ENCODE measurements at places on chromosomes 11 and 22.

- no peak for DNase-seq
These were observed 5.9 kb upstream of the AMOTL1 start for GRCh38 chr11:94762208-94762607.

GRCh38 chr22:34102633-34103032 is 182.4 kb upstream of the LARGE1 start:
- DNase-seq, result no peak

DNA sequence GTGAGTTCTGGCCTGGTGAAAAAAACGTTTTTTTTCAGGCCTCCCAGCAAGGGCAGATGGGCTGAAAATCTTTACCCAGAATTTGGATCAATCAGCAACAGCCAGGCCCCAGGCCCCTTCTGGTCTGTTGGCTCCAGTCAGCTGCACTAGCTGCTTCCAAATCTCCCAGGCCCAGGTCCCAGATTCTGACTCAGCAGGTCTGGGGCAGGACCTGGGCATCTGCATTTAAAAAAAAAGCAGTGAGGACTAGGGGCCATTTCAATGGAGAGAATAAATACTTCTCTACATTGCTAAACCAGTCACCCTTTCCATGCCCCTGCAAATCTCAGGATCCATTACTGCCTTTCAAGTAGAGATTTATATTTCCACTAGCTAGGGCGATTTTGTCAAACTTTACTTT is 4.3 kb downstream of the SLC15A3 start:
- DNase-seq, result no peak

DNA sequence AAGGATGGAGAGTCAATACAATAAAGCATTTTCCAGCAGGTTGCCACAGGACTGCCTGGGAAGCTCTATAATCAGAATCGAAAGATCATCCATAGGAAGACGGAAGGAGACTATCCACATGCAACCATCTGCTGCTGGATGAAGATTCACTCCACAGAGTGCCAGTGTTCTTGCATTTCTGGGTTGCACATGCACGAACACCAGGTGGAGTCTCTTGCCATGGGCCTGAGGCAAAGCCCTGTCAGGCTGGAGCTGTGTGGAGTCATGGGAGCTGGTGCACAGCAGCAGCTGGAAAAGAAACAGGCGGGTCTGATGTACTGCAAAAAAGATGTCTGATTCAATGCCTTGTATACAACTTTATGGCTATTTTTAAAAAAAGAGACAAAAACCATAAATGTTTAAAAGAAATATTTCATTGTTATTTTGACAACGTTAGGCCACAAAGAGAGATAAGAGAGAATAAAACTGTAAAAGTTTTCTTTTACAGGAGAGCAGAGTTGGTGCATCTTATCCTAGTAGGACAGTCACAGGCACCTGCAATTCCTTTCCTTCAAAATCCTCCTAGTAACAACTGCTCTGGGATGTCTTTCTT is 12.9 kb upstream of the FAT3 start:
- DNase-seq, result no peak

DNA sequence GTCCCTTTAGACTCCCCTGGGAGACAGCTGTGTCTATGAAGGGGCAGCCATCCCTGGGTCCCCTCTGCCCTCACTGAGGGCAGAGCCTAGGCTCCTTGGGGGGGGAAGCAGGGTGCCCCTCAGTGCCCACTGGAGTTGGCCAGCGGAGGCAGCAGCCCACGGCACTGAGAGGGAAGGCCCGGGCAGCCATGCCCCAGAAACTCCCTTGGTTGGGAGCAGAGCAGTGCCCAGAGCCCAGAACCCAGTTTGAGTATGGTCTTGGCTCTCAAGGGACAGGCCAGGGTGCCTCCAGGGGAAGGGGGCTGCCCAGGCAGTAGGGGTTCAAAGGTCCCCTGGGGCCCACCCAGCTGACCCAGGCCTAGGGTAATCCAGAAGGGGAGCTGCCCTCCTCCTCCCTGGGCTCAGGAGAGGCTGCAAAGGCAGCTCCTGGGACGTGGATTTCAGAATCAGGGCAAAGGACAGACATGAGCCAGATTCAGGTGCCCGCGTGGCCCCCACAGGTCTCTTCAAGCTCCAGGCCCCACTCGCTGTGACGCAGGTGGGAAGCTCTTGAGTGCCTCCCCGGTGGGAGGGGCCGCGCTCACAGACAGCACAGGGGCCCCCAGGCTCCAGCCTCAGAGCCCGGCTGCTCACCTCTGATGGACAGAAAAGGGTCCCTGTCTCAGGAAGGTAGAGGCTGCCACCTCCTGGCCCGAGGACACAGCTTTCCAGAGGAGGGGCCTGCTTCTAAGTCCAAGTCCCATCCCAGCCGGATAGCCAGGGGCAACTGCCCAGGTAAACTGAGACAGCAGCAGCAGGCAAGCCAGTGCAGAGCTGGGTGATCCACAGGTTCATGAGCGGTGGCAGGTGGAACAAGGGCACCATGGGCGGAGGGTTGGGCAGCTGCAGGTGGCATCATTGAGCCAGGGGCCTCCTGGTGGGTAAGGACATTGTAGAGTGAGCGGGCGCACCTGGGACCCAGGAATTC is 2.6 kb downstream of the C11orf21 start:
- no peak for DNase-seq

- no peak for DNase-seq
These were observed 2.0 kb downstream of the DAGLA start for GRCh38 chr11:61682093-61682732.

DNA sequence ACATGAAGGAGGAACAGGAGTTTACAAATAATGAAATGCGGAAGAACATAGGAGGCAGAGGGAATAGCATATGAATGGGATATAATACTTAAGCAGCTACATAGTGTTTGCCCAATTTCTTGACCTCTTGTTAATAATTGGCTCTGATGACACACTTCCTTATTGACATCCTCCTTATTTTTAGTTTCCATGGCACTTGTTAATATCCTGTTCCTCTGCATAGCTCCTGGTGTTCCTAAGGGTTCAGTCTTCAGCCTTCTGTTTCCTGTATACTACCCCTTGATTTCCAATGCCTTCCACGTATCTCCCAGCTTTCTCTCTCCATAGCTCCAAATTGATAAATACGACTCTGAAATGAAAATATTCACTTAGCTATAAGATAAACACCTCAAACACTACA is 663.8 kb upstream of the API5 start:
- no peak for DNase-seq

GRCh38 chr22:27540656-27541396 is 260.7 kb downstream of the MN1 start:
- DNase-seq, result no peak

GRCh38 chr11:76974179-76974891 is 59.9 kb upstream of the B3GNT6 start:
- no peak for DNase-seq

- DNase-seq, result no peak
These were observed 558.5 kb downstream of the MIAT start for GRCh38 chr22:27215871-27216270.

GRCh38 chr11:64661146-64661545 is 61.9 kb downstream of the NRXN2 start:
- no peak for DNase-seq

DNA sequence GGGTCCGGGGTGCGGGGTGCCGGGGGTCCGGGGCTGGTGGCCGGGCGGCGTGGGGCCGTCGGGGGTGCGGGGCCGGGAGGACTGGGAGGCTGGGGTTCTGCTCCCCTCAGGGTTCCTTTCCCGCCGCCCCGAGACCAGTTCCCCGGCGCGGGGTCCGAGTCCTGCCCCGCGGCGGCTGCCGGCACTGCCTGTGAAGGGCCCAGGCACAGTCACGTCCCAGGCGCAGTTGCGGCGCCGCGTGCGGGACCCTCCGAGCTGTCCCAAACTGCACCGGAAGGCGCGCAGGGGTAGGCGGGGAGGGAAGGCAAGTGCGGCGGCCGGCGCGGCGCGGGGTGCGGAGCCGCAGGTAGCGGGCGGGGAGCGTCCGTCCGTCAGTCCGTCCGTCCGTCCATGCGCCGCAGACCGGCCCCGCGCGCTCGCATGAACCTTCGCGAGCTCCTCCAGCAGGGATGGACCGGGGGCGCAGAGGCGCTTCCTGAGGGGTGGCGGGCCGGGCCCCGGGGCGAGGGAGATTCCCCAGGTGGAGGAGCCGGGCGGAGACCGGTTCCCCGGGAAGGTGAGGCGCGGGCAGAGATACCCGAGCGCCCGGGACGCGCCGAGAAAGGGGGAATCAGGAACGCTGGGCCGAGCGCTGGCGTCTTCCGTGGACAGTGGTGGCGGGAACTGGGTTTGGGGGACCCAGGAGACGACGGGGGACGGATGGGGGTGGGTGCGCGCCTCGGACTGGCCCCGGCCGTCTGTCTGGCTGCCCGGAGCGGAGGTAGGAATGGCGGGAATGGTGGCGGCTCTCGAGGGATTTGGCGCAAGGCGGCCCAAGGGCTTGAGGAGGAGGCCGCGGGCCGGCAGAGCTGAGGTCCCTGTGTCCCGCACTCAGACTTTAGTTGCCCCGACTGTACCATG is 3.1 kb upstream of the ADORA2A start:
- no peak for DNase-seq

DNA sequence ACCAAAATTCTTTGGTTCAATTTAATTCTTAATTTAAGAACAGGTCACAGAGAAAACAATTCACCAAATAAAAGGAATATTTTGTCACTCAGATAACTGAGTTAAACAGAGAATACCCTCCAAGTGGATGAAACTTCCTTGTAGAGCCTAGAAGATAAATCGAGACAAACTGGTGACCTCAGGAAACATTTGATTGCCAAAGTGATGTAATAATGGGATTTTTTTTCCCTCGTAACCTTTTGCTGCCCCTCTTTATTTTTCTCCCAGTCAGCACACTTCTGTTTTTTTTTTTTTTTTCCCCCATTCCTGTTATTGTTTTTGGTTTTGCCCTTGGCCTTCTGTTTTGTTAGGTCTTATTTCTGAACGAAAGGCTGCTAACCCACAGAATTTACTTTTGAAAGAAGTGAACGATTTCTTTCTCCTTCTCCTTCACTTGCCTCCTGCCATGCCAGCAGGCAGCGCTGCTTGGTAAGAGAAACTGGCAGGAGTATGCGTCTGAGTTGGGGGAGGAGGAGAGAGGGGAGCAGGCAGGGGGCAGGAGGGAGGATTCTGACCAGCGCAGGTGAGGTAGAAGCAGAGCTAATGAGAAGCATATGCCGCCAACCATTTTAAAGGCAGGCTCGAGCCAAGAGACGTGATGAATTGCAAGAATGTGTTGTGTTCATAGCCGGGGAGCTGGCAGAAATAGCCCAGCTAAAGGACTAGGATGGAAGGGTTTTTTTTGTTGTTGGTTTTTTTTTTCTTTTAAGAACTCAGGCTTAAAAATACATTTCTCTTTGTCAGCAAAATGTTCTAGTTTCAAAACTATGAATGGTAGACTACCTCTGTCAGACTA is 121.9 kb upstream of the MTMR2 start:
- DNase-seq, result no peak

GRCh38 chr22:33209930-33210784 is 152.0 kb upstream of the SYN3 start:
- DNase-seq, result peak; percentile 44

- no peak for DNase-seq
These were observed 392.3 kb upstream of the ARHGAP42 start for GRCh38 chr11:100294748-100295147.

DNA sequence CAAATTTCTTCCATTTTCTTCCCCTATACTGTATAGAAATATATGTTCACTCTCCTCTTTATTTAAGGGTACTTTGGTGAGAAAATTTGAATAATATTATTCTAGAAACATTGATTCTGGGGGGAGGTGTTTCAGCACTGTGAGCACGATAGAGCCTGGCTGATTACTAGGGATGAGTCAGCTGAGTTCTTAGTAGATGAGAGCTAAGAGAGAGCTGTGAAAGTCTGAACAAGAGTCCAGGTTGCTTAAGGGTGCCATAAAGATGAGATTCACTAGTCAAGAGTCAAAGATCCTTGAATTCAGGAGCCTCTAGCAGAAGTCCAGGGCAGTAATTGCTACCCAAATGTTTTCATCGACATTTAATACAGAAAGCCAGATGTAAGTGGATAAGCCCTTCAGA is 756.6 kb upstream of the API5 start:
- no peak for DNase-seq

GRCh38 chr11:121800731-121801393 is 315.2 kb downstream of the BLID start:
- DNase-seq, result no peak

- DNase-seq, result no peak
These were observed 19.2 kb downstream of the NECTIN1 start for GRCh38 chr11:119709638-119710346.

GRCh38 chr11:95330302-95330701 is 99.3 kb upstream of the SESN3 start:
- DNase-seq, result no peak

DNA sequence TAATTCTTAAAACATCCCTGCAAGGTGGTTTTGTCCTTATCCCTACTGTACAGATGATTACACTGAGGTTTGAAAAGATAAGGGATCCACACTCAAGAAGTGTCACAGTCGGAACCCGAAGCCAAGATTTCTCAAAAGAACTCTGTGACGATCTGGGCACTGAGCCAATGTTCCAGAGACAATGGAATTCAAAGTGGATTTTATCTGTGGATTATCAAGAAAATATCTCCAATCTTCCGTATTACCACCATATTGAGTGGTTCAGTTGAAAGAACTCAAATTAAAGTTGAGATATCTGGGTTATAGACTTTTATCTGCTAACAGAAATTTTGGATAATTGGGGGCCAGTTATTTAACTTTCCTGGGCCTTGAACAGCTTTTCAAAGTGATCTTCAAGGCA is 100.0 kb upstream of the GRAMD1B start:
- DNase-seq, result no peak

DNA sequence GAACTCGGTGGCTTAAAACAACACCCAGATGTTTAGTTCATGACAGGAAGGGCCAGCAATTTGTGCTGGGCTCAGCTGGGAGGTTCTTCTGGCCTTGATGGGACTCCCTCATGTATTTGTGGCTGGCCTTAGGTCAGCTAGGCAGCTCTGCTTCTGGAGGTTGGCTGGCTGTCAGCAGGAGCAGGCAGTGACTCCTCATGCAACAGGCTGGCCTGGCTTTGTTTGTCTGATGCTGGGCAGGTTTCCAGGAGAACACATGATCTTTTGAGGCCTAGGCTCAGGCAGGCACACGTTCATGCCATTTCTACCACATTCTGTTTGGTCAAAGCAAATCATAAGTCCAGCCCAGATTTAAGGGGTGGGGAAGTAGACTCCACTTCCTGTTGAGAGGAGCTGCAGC is 571.2 kb downstream of the TBC1D22A start:
- DNase-seq, result no peak

- no peak for DNase-seq
These were observed 65.7 kb upstream of the PHOX2A start for GRCh38 chr11:72309641-72310040.

DNA sequence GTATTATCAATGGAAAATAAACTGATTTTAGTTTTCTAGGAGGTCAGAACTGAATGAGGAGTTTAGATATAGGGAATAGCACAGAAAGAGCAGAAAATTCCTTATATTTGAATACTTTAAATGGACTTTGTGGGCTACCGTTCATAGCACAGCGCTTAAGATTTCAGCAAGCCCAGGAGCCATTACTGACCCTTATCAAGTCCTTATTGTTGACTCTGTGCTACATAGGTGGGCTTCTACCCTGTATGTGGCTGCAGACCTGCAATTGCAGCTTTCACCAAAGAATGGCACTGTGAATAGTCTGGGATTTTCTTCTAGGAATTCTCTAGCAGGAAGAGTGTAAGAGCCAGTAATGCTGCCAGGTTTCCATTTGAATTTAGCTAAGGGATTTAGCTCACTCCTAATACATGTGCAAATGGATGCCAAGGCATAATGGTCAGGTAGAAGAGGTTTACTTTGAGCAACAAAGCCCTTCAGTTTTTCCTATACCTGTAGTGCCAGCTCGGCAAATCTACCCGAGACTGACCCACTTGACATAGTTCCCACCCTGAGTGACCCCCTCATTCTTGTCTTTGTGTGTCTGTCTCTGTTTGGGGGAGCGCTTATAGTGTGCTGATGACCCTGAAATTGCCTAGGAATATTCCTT is 42.5 kb upstream of the DLAT start:
- no peak for DNase-seq

Measured in activated CD4-positive, alpha-beta T cell treated with anti-CD3 and anti-CD28 coated beads, Interleukin-2, Interleukin-4, amounts not matched to agents 100 ng/mL and 50 ng/mL, durations not matched to agents 16 hours and 8 hours (primary cell).